GM12878 (cell line): ENCODE measurements at places on chromosomes 6 and 20. TPM values are rescaled to one million over a fixed set of nuclear protein-coding genes. Genes with fewer than 3 reads are reported as not detected.

PDRG1 gene
- 30.5 and 35.1 TPM in 2 replicates for polyA plus RNA-seq

- DNase-seq, result no peak
Measured at GRCh38 chr6:107173779-107174178, 58.5 kb upstream of the BEND3 start.

VGLL2 gene
- polyA plus RNA-seq, result not detected in 2 replicates

CCN2 gene
- 0.26 and 0.64 TPM in 2 replicates for polyA plus RNA-seq

DNA sequence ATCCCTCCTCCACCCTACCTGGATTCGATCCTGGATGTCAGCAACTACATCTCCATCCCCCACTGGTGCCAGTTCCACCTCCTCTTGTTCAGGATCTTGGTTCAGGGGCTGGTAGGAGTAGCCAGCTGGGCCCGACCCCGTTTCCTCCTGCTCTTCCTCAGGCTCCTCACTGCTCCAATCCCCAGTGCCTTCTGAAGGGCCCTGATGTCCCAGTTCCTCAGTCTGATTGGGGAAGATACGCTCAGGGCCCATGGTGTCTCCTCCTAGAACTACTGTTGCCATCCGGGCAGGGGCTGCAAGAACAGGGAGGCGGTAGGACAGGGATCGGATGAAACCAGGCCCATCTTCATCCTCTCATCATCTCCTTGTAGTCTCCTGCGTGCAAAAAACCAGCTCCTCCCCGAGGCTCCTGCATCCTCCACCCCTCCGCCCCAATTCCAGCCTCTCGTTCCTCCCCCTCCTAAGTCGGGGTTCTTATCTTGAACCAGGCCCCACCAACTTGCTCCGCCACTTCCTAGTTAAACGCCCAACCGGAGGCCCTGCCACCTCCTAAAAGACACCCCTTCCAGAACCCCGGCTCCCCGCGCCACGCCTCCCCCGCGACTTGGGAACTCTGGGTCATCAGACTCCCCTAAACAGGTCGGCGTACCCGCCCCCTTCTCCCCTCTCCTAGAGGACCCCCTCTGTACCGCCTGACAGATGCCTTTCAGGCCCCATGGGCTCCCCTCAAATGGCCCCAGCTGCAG is 476 bp downstream of the MEA1 start:
- DNase-seq, result no peak

DNA sequence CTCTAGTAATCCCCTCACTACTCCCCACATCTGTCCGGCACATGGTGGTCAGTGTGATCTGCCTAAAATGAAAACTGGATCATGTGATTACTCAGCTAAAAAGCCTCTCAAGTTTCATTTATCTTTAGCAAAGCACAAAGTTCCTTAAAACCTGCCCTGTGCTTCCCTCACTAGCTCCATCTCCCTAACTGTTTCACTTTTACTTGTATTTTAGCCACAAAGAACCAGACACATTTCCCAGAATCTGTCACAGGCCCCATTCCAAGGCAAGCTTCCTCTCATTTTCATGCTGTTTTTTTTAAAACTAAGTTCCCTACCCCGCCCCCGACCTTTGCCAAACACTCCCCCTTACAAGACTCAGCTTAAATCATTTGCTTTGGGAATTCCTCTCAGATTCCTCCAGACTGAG is 8.9 kb upstream of the IGF2R start:
- no peak for DNase-seq

DNA sequence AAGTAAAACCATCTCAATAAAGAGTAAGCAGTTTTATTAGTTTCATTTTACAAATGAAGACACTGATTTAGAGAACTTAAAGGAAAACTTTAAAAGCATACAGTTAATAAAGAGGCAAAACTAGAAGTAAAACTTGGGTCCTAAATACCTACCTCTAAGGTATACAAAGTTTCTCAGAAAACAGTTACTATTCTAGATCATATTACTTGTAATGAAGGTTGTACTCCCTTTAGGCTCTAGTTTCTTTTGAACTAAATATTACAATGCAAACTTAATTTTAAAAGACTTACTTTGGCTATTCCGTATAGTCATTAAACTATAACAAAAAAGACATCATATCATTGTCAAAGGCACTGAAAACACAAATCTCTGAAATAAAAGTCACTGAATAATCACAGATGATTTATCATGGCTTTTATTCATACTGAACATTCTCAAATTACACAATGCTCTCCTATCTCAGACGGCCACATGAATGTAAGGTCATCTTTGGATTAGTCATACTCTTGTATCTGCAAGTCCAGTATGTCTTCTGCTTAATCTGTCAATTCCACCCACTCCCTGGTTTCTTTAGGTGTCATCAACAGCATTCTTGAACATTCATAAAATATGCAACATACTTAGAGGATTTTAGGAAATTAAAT is 361.6 kb upstream of the RUNX2 start:
- DNase-seq, result no peak

SLX4IP gene
- 9.8 and 10.1 TPM in 2 replicates for polyA plus RNA-seq

GRCh38 chr6:35368038-35368887 is 25.9 kb downstream of the PPARD start:
- no peak for DNase-seq

KCNQ2 gene
- polyA plus RNA-seq, result 0.17 TPM in 1 of 2 replicates, not detected in the other

COL9A1 gene
- polyA plus RNA-seq, result not detected in 2 replicates

PRDM1 gene
- 13.6 and 14.9 TPM in 2 replicates for polyA plus RNA-seq

GRCh38 chr20:62485062-62485700 is 9.4 kb upstream of the GATA5 start:
- DNase-seq, result no peak

NKAPL gene
- 0.11 and 0.19 TPM in 2 replicates for polyA plus RNA-seq

DNA sequence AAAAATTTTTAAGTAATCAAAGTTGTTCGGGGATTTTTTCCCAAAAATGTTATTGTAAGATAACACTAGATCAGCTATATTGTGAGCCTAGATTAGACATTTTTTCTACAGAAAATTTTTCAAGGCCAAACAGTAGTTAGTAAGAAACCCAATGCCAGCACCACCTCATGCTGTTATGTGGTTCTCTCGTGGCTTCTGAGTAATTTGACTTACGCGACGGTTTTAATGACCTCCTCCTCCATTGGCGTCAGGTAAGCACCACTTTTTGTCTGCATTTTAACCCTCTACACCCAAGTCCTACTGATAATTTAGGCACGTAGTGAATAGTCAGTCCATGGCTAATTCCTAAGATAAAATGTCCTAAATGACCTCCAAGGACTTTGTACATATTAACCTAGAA is 9.7 kb downstream of the RPS6KA2 start:
- no peak for DNase-seq

- no peak for DNase-seq
Measured at GRCh38 chr6:56242346-56242745, 5.0 kb downstream of the COL21A1 start.

DNA sequence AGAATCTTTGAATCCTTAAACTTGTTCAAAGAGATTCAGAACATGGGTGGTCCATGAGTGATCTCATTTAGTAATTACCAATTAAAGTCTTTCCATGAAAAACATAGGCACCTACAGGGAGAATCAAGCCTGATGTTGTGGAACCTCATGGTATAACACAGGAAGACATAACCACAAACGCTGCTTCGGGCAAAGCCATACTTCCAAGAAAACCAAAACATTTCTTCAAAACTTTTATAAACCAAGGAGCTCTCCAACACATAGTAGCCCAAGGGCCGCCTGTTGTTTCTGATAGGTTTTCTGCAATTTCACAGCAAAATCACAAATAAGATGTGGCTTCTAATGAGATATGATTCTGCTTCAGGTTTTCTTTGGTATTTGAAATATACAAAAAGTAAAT is 2.5 kb downstream of the CHD6 start:
- DNase-seq, result no peak

- DNase-seq, result no peak
Measured at GRCh38 chr20:59004493-59004762, 2.6 kb downstream of the CTSZ start.

DNA sequence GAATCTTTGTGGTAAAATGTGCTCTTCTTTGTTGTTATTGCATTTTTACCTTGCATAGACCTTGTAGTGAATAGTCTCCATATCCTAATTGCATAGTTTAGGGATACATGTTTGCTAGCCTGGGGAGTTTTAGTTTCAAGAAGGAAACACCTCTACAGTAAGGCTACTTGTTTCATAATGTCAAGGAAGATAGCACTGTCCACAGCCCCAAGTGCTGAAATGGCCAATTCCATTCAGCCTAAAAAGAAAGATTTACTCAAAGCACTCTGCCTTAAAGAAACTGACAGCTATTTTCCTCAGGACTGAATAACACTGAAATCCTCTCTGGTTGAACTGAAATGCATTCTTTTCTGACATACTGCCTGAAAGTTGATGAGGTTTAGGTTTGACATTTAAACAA is 2.6 kb downstream of the HCRTR2 start:
- no peak for DNase-seq

GRCh38 chr20:8020314-8021079 is 936 bp upstream of the TMX4 start:
- DNase-seq, result peak; percentile 85

RIPOR2 gene
- polyA plus RNA-seq, result 24.6 and 25.9 TPM in 2 replicates

- DNase-seq, result no peak
Measured at GRCh38 chr6:38159596-38159995, 340.1 kb downstream of the ZFAND3 start.

DNA sequence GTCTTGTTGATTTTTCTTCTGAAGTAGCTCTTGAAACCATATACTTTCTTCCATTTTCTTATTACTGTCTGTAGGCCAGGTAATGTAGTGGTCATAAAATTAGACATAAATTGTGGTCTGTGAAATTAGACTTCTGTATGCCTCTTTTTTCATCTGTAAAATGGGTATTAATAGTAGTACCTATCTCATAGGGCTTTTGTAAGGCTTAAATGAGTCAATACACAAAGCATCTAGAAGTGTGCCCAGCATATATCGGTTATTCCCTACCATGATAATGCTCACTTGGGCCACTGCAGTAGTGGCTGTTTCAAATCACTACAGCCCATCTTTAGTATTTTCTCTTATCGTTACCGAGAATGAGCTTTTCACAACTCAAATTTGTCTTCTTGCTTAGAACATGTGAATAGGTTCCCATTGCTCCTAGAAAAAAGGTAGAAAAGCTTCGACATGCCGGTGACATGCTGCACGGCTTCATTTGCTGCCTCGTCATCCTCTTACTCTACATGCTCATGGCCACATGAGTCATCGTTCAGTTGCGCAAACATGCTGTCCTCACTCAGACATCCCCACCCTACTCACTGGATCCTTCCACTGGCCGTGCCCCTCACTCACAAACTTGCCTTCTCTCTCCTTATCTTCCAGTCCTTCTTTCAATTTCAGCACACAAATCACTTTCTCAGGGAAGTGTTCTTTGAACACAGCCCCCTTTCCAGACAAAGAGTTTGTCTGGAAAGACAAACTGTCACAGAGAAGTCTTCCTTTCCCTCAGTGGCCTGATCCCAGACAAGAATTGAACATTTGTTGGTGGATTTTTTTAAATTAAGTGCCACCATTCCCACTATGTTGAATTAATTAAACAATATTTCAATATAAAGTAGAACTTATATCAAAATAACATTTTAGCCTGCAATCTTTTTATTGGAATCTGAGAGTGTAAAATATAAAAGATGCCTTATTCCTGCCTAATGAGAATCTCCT is 32.2 kb upstream of the ERVFRD-1 start:
- DNase-seq, result no peak

GRCh38 chr6:154578004-154578559 is 67.6 kb upstream of the CNKSR3 start:
- no peak for DNase-seq

LAMA4 gene
- 0.11 and 0.25 TPM in 2 replicates for polyA plus RNA-seq

GNMT gene
- 0.25 and 0.42 TPM in 2 replicates for polyA plus RNA-seq

TNF gene
- polyA plus RNA-seq, result 53.5 and 54.6 TPM in 2 replicates

CALHM4 gene
- not detected in 2 replicates for polyA plus RNA-seq

KAT14 gene
- 19.5 and 20.6 TPM in 2 replicates for polyA plus RNA-seq

STAU1 gene
- 61.0 and 62.5 TPM in 2 replicates for polyA plus RNA-seq

ATRN gene
- 4.6 and 4.8 TPM in 2 replicates for polyA plus RNA-seq

GRCh38 chr20:53274365-53274764 is 302.2 kb downstream of the TSHZ2 start:
- DNase-seq, result no peak

ADGRF1 gene
- not detected in 2 replicates for polyA plus RNA-seq

DNA sequence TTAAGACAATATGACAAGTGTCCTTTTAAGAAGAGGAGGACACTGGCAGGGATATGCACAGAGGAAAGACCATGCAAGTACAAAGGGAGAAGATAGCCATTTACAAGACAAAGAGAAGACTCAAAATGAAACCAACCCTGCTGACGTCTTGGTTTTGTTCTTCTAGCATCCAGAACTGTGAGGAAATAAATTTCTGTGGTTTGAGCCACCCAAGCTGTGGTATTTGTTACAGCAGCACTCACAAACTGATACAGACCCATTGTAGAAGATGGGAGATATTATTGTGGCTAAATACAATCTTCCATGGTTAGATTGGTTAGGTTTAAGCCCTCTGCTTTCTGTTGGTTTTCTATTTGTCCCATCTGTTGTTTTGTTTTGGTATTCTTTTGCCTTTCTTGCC is 88.6 kb upstream of the SLC35F1 start:
- DNase-seq, result no peak

GRCh38 chr6:112833581-112834131 is 486.5 kb downstream of the RFPL4B start:
- no peak for DNase-seq

PLA2G7 gene
- polyA plus RNA-seq, result not detected in 2 replicates

TBXT gene
- 0.18 TPM in 1 of 2 replicates, not detected in the other for polyA plus RNA-seq

DNA sequence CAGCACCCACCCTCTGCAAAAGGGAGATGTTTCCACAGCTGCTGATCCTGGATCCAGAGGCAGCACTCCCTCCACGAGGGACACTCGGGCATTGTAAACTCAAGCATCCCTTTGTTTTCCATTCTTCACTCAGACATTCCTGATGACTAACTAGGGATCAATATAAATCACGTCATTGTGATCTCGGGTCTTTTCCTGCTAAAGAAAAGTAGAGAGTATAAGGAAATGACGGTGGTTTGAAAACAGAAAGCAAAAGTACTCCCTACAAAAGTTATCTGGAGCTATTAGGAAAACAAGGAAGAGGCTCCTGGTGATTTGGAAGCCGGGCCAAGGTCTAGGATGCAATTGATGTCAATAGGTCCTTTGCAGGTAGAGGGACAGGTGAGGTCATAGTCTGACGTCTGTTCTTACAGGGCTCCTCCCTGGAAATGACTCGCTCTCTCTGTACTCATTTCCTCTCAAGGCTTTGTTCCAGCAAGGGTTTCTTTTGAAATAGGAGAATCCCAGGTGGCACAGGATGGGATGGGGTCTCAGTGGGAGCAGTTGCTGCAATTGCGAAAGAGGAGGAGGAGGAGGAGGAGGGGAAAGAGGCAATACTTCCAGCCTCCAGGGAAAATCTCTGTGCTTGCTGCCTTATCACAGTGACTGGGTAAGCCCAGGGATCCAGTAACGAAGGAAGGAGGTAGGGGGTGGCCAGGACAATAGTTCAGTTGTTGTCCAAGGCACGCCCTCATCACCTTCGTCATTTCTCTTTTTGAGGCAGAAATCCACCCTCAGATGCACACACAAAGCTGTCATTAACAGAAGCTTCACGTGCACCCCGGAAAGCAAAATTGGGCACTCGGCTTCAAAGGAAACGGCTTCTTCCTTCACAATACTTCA is 222.8 kb downstream of the LY86 start:
- no peak for DNase-seq

DNA sequence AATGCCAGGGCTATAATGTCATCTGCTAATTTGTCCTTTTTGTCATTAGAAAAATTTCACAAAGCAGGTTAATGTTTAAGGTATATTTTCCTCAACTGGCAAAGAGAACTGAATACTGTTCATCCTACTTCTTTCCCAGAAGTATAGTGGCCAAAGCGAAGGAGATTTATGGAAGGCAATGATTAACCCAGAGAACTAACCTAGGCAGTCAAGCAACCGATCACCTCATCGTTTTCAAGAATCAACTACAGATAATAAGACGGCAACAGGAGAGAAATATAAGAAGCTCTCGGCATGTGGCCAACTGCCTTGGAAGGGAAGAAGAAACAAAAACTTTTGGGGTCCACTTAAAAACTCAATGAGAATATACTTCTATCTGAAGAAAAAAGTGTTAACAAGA is 38.2 kb downstream of the REV3L start:
- DNase-seq, result no peak
